Activated naive CD4-positive, alpha-beta T cell (primary cell): ENCODE measurements at places on chromosomes 12 and 14.

GRCh38 chr14:103277931-103278330 is 56.1 kb upstream of the EIF5 start:
- no peak for DNase-seq

- no peak for DNase-seq
These were observed 557 bp downstream of the COPS7A start for GRCh38 chr12:6724409-6724797.

DNA sequence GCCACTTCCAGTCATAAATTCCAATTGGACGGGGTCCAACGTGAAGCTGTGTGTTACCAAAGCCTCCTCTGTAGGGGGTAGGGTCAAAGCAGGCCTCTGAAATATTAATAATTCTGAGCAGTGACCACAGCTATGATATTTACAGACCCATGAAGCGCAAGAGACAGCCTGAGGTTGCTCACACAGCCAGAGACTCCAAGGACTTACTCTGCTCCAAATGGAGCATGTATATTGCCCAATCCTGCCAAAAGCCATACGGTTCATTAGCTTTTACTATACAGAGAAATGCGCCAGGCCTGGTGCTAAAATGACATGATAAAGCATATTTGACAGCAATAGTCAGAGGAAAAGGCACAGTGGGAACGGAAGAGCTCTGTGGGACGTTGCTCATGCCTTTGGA is 151.3 kb downstream of the PAH start:
- no peak for DNase-seq

GRCh38 chr12:2149091-2149490 is 96.3 kb downstream of the CACNA1C start:
- DNase-seq: no peak

- no peak for DNase-seq
These were observed 3.9 kb upstream of the GPR84 start for GRCh38 chr12:54368025-54368708.

GRCh38 chr14:88154321-88154720 is 149.4 kb downstream of the GPR65 start:
- no peak for DNase-seq

GRCh38 chr12:90510948-90511347 is 444.0 kb downstream of the CCER1 start:
- DNase-seq: no peak

GRCh38 chr14:105332350-105332874 is 17.9 kb downstream of the PACS2 start:
- no peak for DNase-seq

- DNase-seq: no peak
These were observed 77.8 kb upstream of the BDKRB2 start for GRCh38 chr14:96126783-96127271.

DNA sequence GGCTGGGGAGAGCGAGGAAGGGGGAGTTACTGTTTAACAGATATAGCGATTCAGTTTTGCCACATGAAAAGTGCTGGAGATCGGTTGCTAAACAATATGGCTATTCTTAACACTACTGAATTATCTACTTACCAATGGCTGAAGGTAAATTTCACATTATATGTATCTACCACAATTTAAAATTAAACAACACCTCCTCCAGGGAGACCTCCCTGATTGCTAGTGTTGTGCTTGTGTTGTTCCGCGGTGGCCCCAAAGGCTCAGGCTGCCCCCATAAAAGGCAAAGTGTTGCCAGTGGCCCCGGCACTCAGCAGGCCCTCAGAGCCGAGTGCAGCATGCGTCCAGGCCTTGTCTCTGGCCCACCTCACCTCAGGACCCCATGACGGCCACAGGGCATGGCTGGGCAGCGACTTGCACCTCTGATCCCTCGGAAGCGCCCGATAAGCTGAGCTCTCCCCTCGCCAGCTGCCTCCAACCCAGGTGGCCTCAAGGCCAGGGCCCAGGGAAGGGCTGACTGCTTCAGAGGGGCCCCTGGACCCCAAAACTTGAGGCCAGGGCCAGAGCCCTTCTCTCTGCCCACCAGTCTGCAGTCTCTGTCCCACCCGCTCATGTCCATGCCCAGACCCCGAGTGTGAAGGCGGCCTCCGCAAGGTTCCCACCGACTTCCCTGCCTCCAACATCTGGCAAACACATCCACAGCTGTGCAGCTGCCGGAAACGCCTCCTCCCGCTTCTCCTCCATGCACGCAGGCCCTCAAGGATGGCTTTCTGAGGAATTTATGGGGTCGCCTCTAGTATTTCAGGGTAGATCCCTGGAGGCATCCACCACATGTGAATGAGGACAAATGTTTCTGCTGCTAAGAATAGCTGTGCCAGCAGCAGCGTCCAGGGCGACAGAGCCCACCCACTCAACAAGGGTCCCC is 60.0 kb downstream of the NCOR2 start:
- DNase-seq: no peak

- no peak for DNase-seq
These were observed 18.9 kb downstream of the LMO3 start for GRCh38 chr12:16587110-16587453.

DNA sequence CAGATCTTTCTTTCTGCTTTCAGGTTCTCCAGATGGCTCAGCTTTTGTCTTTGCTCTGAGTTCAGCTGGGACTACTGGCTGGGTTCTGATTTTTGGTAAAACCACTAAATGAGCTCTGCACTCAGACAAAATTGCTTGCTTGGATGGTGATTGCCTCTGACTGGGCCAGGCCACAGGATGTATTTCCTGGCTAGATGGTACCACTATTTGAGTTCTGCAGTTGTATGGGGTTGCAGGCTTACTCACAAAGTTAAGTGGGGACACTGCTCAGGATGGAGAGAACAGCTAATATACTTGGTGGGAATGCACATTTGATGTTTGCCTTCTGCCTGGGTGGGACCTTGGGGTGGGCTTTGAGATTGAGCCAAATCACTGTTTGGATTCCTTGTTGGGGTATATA is 14.0 kb upstream of the OR4Q3 start:
- no peak for DNase-seq

DNA sequence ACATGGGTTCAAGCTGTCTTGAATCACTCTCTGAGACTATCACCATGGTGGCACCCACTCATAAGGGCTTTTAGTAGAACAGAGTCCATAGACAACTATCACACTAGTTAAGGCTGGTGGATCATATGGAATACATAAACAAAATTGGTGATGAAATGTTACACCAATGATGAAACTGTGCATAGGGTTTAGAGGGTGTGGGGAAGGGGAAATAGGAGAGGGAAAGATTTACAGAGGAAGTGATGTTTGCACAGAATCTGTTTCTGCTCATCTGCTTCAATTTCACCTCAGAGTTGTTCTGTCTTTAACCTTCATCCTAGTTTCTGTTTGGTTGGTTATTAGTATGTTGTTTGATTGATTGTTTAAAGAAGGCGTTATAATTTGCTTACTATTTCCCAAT is 2.4 kb upstream of the RXYLT1 start:
- DNase-seq: no peak

DNA sequence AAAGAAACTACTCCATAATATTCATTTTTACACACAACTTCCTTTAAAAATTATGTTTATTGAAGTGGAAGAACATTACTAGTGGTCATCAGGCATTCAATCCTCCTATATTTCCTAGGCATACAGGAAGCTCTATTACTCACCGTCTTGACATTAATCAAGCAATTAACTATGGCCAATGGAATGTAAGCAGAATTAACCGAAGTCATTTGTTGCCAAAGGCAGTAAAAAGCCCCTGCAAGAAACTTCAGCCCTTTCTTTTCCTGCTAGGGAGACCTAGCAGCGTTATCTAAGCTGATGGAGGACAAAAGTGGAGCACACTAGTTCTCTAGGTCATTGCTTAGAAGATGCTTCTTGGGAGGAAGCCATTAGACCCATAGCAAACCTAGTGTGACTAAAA is 399.6 kb downstream of the KCNH5 start:
- no peak for DNase-seq

DNA sequence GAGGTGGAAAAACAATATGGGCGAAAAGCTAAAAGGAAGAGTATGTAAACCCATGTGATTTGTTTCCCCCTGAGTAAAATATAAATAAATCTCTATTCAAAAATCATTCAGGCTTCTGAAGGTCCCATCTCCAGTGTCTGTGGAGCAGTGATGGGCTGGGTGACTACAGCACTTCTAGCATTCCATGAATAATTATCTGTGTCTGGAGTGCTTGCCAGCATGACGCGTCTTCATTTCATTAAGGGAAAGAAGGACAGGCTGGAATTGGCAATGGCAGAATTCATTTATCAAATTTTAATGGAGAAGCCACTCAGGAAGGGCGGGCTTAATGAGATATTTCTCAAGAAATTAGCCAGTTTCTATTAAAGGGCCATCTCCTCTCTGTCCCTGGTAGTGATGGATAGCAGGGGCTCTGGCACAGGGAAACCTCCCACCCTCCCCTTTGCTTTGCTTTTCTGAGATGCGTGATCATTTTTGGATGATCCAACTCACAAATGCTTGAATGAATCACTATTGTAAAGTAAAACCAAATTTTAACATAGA is 916.3 kb upstream of the SEL1L start:
- DNase-seq: no peak

GRCh38 chr12:91110311-91110924 is 876 bp downstream of the LUM start:
- DNase-seq: no peak

DNA sequence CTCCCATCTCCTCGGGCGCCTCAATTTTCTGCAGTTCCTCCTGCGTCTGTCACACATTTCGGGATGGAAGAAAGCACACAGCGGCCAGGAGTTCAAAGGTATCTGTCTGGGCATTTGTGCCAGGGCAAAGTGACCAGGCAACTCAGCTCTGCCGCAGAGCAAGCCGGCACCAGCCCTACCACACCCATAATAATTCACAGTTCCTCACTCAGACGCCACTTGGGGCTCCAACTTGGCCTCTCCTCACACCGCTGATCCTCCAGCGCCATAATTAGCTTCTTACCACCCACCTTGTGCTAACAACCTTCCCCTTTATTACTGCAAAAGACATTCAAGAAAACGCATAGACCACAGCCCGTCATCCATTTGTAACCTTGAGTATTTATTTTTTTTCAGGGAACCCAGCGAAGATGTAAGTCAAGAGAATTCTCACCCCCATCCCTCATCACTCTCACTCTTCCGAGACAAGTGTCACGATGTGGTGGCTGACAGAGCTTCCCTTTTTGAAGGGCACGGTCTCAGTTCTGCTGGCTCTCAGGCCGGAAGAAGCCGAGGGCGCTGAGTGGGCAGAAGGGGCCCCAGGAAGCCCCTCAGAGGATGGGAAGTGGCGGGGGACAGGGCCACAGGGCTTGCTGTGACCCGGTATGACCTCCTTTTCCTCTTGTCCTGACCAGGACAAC is 25.2 kb upstream of the NCOR2 start:
- no peak for DNase-seq

GRCh38 chr12:113479590-113480335 is 8.1 kb upstream of the LHX5 start:
- DNase-seq: peak; percentile 16

DNA sequence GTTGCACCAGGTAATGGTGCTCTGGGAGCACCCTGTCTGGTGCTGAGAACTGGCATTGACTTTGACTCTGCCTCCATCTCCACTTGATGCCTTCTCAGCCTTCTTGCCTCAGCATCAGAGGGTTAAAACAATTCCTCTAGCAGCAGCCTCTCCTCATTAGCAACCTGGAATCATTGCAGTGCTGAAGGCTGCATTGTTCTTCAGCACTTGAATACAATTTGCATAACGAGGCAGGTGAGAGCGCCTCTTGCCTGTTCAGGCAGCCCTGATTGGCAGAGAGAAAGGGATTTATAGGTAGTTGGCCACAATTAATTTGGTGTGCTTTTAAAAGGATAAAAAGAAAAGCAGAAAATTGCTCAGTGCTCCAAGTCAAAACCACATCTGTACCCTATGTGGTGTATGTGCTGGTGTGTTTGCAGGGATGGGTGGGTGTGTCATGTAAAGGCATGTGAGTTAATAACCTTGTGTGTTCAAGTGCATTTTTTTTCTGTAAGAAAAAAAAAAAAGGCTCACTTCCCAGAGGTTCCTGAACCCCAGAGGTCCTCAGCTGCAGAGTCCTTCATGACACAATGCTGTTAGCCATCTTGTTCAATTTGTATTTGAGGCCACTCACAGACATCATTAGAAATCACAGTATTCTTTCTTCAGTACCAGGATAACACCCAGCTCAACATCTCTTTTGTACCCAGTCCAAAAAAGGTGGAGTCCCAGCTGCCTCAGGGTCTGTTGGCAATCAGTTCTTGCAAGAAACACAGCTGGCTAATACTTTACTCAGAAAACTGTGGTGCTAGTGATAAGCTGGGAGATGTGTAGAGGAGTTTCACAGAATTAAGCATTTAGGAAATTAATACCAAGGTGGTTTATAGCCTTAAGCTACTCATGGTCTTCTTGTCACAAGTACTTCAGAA is 385.6 kb downstream of the GRIN2B start:
- DNase-seq: no peak

DNA sequence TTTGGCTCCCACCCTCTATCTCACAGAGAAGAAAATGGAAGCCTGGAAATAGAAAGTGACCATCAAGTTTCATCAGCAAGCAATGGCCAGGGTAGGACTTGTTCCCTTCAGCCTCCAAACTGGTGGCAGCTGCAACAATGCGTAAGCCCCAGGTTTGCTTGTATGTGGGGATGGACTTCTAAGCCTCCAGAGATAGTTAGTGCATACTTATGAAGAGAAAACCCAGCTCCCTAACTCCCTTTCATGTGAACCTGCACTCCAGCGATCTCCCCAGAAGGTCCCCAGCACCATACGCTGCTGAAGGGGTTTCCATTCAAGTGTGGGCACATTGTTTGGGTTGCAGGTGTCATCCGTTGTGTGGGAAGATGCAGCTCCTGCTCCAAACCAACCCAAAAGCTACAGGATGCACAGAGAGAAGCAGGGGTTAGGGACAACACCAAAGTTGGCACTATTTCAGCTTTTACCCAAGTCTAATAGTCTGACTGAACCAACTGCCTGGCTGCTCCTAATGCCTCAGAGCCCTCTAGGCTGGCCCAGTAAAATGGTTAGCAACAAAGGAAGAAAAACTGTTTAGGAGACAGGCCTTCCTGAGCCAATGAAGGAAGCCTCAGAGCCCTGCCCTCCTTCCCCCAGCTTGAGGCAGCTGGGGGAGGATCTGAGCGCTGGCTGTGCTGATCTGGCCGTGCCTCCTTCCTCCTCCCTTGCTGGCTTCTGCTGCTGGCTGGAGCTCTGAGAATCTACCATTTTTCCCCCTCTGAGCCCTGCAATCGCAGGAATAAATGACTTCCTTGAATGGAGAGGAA is 12.3 kb downstream of the ZFP36L1 start:
- DNase-seq: no peak

DNA sequence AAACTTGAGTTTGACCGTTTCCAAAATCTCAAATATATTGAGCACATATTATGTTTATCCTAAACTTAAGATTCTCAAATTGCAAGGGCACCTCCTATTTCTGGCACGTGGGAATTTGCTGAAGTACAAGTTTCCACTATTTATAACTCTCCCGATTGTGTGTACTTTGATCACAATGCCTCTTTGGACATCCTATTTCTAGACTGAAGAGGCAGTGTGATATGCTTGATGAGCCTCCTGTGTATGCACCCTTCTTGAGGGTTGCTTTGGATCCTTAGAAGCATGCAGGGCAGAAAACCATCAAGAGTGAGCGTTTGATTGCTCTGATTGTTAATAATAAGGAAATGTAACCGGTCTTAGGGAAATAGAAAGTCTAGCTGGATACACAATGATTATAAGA is 218.9 kb upstream of the RBM19 start:
- no peak for DNase-seq

GRCh38 chr14:79426103-79426755 is 785.1 kb downstream of the DIO2 start:
- no peak for DNase-seq

GRCh38 chr14:92718664-92719063 is 29.8 kb downstream of the LGMN start:
- no peak for DNase-seq

- no peak for DNase-seq
These were observed 432.2 kb downstream of the IPO8 start for GRCh38 chr12:30263434-30263833.
